ENCODE measurements at places on chromosomes 5 and 9. TPM values are rescaled to one million over a fixed set of nuclear protein-coding genes. Genes with fewer than 3 reads are reported as not detected.

GRCh38 chr9:111937301-111937700, 40.7 kb downstream of the UGCG start:
- no peaks in the 10 kb centered on the region for H3K27me3 ChIP-seq
- no peak for DNase-seq
- no peak overlapping the region for H3K4me3 ChIP-seq
- peaks cover 8% of the 10 kb centered on the region for H3K36me3 ChIP-seq

Gene NTNG2
- 5.1 TPM for total RNA-seq

DNA sequence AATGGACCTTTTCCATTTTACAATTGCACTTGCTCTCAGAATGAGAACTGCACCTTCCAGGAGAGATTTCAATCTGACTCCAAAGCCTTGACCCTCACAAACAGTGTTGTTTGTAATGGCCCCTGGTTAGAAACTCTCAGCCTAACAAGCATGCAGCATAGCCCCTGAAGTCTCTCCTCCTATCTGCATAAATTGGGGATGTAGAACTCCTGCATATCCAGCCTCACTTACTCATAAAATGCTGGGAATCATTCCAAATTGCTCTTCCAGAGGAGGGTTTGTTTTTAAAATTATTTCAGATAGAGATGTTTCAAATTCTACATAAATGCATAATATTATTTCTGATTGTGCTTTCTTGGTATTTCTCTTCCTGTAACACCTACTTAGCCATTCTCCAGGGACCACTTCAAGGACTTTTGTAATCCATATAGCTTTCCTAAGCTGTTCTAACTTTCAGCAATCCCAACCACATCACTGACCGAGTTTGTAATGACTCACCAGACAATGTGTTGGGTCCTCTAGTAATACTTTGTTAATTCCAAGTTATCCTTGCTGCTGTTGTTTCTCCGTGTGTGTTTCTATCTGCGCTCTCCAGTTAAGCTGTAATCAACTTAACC, 143.8 kb upstream of the CCDC152 start:
- H3K36me3 ChIP-seq, result no peaks in the 10 kb centered on the region
- no peak overlapping the region for H3K27ac ChIP-seq
- H3K27me3 ChIP-seq, result no peaks in the 10 kb centered on the region
- no peak for DNase-seq

DNA sequence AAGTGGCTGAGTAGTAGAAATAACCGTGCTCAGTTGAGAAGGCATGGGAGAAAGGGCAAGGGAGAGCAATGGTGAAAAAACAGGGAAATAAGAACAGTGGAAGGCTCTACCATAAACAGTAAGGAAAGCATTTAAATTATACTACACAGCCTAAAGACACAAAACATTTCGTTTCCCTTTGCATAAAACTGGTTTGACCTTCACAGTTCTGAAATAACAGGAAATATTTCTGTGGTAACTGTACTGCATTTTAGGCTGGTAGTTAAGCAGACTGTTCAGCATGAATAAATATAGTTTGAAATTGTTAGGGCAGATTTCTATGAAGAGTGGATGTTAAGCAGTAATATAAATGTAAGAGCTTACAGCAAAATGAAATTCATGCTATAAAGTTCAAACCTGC, 147.5 kb downstream of the CSNK1G3 start:
- H3K27me3 ChIP-seq, result no peaks in the 10 kb centered on the region
- H3K27ac ChIP-seq, result no peak overlapping the region
- no peak overlapping the region for H3K4me3 ChIP-seq
- H3K36me3 ChIP-seq, result no peaks in the 10 kb centered on the region

Gene RAB14
- total RNA-seq, result 42.7 TPM

DNA sequence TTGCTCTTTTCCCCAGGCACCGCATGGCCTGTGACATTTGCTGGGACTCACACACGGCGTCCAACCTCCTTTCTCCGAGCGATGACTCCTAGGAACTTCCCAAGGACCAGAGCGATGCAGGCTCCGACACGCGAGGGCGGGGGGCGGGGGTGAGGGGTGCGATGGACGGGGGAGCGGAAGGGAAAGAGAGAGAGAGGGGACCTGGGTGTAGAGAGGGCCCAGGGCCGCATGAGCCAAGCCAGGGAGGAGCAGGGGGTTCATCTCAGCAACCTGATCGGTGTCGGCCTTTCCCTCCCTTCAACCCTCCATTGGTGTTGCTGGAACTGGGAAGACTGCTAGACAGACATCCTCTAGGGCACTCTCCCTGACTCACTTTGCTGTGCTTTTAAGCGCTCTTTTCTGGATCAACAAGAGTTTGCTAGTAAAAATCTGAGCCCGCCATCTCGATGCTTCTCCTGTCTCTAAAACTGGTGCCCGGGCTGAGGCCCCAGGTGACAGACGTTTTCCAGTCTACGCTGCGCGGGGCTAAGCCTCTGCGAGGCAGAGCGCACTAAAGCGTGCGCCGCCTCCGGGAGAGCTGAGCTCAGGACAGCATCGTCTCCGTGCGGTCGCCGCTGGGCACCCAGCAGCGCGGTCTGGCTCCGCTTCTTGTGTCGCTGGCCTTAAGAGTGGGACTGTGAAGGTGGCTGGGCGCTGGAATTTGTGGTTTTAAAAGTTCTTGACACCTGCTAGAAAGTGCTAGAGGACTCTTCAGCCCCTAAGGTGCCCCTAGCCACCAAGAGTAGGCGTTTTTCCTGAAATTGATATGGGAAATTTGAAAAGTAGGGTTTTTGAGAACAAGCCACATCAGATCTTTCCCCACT, 1.0 kb upstream of the TSLP start:
- H3K4me3 ChIP-seq, result no peak overlapping the region
- H3K36me3 ChIP-seq, result no peaks in the 10 kb centered on the region
- H3K27ac ChIP-seq, result no peak overlapping the region
- 0 out of 2 replicates have a peak, but pooled peaks cover 5% of the 10 kb centered on the region for H3K4me1 ChIP-seq
